Psoas muscle (tissue), 8 donors: ENCODE measurements at places on chromosomes 2 and 18. TPM values are rescaled to one million over a fixed set of nuclear protein-coding genes. Genes with fewer than 3 reads are reported as not detected.

HOXD1 gene
- total RNA-seq: not detected

ANKRD62 gene
- total RNA-seq: not detected

XDH gene
- 1.5 TPM for total RNA-seq

B3GNT2 gene
- 2.6 TPM for total RNA-seq

SFT2D3 gene
- 1.6 TPM for total RNA-seq

MBD1 gene
- total RNA-seq: 54.6 TPM

ARHGAP25 gene
- 1.8 TPM for total RNA-seq

AMER3 gene
- total RNA-seq: not detected

CFC1 gene
- not detected for total RNA-seq

PIKFYVE gene
- 13.6 TPM for total RNA-seq

RNF125 gene
- 1.3 TPM for total RNA-seq

SNORC gene
- total RNA-seq: 0.57 TPM

ST8SIA3 gene
- total RNA-seq: not detected

LOXHD1 gene
- 0.11 TPM for total RNA-seq

CTAGE1 gene
- total RNA-seq: not detected

SPR gene
- 32.8 TPM for total RNA-seq

PARD6G gene
- total RNA-seq: 1.5 TPM

CNOT11 gene
- total RNA-seq: 29.6 TPM

GKN2 gene
- not detected for total RNA-seq

SCG2 gene
- 0.08 TPM for total RNA-seq

PSMD1 gene
- 156 TPM for total RNA-seq

SCYGR4 gene
- total RNA-seq: not detected

IL36RN gene
- total RNA-seq: not detected

PTH2R gene
- 0.08 TPM for total RNA-seq

ZNF521 gene
- total RNA-seq: 13.2 TPM

SLC5A7 gene
- not detected for total RNA-seq

DCDC2C gene
- total RNA-seq: not detected

SCN1A gene
- not detected for total RNA-seq

TMEM18 gene
- 18.3 TPM for total RNA-seq

GKN1 gene
- not detected for total RNA-seq

TLX2 gene
- total RNA-seq: not detected

MAPK4 gene
- 1.4 TPM for total RNA-seq

ABCG8 gene
- total RNA-seq: not detected

ARHGEF33 gene
- total RNA-seq: 0.15 TPM

DTNB gene
- 4.2 TPM for total RNA-seq

AQP12B gene
- total RNA-seq: not detected

SMPD4 gene
- 18.8 TPM for total RNA-seq

BOLL gene
- 3.9 TPM for total RNA-seq

CXCR1 gene
- total RNA-seq: 0.96 TPM

IFIH1 gene
- total RNA-seq: 2.4 TPM

TMEM247 gene
- total RNA-seq: not detected

PNKD gene
- total RNA-seq: 31.5 TPM

CRYGC gene
- not detected for total RNA-seq

M1AP gene
- not detected for total RNA-seq

SMYD5 gene
- 17.1 TPM for total RNA-seq

CRYGD gene
- total RNA-seq: not detected

SRD5A2 gene
- 0.10 TPM for total RNA-seq

ASPRV1 gene
- 1.8 TPM for total RNA-seq

CYP1B1 gene
- total RNA-seq: 25.5 TPM

FBXO36 gene
- 1.2 TPM for total RNA-seq

EMILIN1 gene
- total RNA-seq: 14.3 TPM

CCNT2 gene
- 19.2 TPM for total RNA-seq

HRH4 gene
- 0.21 TPM for total RNA-seq

TANK gene
- 57.2 TPM for total RNA-seq

MC4R gene
- total RNA-seq: not detected

MGAT4A gene
- total RNA-seq: 7.0 TPM
